ENCODE measurements at places on chromosomes 6 and 20.

- no peak for DNase-seq
These were observed 49.2 kb downstream of the EFCAB8 start for GRCh38 chr20:32907886-32908285.

DNA sequence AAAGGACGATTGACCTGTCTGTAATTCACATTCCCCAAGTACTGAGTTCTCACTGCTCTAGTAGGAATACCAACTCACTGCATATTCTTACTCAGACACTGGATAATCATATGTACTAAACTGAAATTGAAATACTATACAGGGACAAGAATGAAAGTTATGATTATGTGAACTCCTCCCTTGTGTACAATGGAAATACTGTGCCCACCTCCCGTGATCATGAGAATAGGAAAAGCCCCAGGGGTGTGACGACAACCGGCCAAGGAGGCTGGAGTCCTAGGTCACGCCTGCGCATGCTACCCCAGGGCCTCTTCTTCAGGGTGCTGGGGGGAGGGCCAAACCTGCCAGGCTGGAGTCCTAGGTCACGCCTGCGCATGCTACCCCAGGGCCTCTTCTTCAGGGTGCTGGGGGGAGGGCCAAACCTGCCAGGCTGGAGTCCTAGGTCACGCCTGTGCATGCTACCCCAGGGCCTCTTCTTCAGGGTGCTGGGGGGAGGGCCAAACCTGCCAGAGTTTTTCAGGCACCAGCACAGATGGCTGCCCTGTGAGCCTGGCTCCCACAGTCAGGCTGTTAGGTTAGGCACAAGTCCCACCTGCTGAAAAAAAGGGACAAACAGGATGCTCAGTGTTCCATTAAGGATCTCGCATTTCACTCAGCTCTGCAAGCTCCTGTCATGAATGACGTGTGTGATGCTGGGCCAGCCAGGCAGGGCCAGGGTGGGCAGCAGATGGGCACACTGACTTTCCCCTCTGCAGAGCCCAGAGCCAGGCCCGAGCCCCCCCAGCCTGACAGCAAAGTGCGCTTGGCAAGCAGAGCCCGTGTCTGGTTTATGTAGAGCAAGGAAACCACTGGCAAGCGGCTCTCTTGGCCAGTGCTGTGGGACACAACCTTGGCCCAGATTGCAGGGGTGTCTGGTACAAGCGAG lies 107.7 kb downstream of the FOXF2 start:
- DNase-seq, result no peak

DNA sequence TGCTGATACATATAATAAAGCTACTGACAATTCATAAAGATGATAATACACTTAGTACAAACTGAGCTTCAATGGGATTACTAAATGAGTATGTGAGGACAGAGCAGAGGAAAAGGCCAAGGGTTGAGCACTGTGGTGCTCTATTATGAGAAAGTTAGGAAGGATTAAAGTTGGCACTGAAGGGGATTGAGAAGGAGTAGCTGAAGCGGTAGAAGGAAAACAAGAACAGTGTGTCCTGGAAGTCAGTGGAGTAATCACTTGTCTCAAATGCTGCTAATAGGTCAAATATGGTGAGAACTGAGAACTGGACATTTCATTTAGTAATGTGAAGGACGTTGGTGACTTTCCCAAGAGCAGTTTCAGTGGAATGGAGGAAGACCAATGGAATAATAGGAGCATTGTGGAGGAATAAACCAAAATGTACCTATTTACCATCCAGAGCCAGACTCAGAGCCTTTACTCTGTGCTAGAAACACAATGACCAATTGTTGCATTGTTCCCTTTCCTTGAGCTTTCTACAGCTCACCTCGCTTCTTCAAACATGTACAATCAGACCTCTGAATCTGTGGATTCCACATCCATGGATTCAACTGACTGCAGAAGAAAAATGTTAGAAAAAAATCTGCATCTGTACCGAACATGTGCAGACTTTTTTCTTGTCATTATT lies 255.9 kb downstream of the LAMA2 start:
- DNase-seq, result no peak

- DNase-seq, result no peak
These were observed 9.8 kb upstream of the HECA start for GRCh38 chr6:139124887-139125672.

DNA sequence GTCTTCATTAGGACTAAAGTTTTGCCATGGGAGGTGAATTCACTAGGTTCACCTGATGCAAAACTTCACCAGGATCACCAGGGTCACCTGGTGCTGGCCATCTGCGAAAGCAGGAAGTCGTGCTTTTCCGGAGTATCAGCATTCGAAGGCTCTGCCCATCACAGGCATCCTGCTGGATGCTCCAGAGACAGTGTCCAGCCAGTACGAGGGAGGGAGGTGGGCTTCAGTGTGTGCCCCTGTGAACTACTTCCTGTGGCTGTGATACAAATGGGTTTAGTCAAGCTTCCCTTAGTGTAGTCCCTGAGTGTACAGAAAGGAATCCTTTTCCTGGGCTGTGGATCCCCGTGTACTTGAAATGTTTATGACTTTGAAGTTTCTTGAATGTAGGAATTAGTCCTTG lies 3.4 kb upstream of the RPS6KA2 start:
- no peak for DNase-seq

DNA sequence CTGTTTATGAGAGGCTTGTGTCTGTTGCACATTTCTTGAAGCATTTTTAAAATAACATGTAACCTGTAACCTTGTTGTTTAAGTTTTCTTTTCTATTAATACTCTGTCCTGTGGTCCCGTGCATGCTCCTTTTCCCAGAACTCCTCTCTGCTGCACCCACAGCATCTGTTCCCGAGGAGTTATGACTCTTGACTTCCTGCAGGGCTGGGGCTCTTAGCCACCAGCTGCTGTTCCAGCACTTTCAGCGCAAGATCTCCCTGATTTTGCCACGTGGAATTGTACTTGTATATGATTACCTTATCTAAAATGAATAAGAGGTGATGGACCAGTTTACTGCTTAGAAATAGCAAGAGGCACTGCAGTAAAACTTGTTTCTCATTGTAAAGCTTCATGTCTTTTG lies 150.6 kb downstream of the QKI start:
- no peak for DNase-seq

DNA sequence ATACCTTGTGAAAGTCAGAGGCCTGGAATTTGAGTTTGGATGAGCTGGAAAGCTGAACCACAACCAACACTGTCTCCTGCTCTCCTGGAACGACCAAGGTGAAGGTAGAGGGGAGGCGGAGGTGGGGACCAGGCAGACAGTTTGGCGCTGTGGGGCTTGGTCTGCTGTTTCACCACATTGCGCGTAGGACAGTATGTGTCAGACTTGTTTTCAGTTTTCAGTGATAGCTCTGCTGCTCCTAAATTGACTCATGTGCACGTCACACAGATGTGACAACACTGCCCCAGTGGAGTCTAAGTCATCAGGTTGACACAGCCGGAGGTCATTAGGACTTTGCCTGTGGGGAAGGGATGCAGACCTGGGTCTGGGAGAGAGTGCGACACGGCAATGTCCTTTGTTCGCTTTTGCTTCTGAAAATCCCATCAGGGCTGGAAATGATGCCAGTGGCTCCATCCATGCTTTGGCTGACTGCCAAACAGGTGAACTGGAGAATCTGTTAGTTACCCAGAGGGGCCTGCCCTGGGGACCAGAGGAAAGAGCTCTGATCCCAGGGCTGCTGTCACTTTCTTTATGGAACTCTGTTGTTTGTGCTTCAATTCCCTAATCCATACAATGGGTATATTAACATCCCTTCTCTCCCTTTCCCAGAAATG lies 255.5 kb downstream of the CDC5L start:
- DNase-seq, result no peak

DNA sequence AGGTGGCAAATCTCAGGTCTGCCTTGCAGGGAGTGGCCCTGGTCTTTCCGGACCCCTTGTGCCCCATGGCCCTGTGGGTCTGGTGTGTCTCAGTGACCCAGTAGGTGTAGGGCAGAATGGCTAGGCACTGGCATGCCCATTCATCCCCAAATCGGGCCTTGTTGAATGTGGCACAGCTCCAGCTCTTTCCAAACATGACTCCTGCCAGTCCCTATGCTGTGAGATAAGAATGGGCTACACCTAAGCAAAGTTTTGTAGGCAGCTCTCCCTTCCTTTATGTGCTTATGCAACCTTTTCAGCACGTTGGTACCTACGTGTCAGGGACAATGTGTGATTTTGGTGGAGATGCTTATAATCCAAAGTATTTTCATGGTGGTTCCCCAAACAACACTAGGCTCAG lies 33.9 kb downstream of the FOXO3 start:
- DNase-seq, result no peak

GRCh38 chr20:20695250-20695816 lies 17.1 kb downstream of the RALGAPA2 start:
- DNase-seq, result no peak

DNA sequence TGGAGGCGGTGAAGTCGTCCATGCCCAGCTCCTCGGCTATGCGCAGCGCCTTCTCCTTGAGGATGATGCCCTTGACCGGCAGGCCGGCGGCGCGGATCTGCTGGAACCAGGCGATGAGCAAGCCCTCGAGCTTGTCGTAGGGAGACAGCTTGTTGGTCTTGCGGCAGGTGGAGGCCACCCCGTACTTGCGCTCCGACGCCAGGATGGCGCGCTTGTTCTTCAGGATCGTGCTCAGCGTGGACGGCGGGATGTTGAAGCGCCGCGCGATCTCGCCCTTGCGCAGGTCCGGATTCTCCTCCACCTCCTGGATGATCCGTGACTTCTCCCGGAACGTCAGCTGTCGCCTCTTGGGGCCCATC lies 435 bp downstream of the CENPB start:
- DNase-seq, result no peak

DNA sequence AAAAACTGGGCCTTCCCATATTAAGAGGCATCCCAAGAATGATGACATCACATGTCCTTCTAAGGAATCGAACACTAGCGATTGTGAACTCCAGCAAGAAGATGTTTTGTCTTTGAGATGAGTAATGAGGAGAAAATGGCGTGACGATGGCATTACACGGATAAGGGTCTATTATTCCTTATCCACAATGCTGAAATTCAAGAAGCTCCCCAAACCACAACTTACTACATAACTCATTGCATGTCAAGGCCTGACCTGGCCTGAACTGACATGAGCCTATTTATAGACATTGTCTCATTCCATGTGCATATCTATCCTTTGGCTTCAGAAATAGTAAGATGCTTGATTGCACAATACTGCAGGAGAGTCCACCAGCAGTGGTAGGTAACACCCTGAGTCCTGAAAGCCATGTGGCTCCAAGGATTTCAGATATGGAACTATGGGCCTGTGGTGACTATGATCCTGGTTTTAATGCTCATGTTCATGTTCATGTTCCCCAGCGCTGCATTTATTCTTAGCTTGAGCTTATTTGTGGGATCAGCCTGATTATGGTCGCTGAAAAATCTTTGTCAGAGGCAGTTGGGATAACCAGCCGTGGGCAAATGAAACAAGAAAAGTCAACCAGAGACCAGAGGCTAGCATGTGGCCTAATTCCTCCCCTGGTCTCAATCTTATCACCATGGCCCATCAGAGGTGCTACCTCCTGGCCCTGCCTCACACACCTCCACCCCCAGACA lies 183.2 kb upstream of the JARID2 start:
- peak; percentile 64 for DNase-seq

- no peak for DNase-seq
These were observed 129.8 kb upstream of the EDN1 start for GRCh38 chr6:12160326-12160725.

- DNase-seq, result no peak
These were observed 208.7 kb downstream of the COL9A1 start for GRCh38 chr6:70094156-70094555.

- DNase-seq, result peak; percentile 76
These were observed 106.2 kb downstream of the UBE3D start for GRCh38 chr6:82959385-82959941.

DNA sequence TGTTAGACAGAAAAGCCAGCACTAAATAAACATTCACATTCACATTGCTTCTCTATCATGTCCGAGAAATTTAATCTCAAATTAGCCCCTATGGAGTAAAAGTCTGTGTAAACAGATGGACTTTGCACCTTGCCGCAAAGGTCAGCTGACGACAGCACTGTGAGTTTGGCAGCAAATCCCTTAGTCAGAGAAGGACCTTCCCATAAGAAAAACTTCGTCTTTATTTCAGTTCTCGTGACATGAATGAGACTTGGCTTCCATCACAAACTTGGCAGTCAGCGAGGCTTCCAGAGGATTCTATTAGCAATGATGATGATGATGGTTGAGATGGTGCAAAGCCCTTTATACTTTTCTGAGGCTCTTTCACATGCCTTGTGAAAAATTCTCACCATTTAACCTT lies 133.7 kb upstream of the IFNGR1 start:
- DNase-seq, result no peak

GRCh38 chr6:19587238-19587942 lies 249.8 kb upstream of the ID4 start:
- DNase-seq, result no peak

DNA sequence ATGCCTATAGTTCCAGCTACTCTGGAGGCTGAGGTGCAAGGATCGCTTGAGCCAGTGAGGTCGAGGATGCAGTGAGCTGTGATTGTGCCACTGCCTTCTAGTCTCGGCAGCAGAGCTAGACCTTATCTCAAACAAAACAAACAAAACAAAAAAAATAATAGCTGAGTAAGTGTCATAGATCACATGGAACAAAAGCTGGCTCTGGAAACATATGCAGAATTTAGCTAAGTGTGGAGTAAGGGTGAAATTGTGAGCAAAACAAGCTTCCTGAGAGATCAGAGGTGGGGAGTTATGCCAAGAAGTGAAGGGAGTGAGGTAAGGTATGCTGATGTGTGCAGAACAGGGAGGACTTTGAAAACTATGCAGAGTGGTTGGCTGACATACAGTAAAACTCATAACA lies 18.7 kb downstream of the SGK1 start:
- DNase-seq, result no peak

GRCh38 chr6:34240329-34241248 lies 3.9 kb downstream of the HMGA1 start:
- DNase-seq, result no peak

- DNase-seq, result no peak
These were observed 275.0 kb downstream of the BTBD9 start for GRCh38 chr6:38364775-38365174.
